Stimulated activated naive CD4-positive, alpha-beta T cell (primary cell): ENCODE measurements at places on chromosomes 2 and 18.

- no peak for DNase-seq
Measured at GRCh38 chr2:60499651-60500265, 53.7 kb downstream of the BCL11A start.

- no peak for DNase-seq
Measured at GRCh38 chr2:152971685-152972084, 253.3 kb downstream of the ARL6IP6 start.

DNA sequence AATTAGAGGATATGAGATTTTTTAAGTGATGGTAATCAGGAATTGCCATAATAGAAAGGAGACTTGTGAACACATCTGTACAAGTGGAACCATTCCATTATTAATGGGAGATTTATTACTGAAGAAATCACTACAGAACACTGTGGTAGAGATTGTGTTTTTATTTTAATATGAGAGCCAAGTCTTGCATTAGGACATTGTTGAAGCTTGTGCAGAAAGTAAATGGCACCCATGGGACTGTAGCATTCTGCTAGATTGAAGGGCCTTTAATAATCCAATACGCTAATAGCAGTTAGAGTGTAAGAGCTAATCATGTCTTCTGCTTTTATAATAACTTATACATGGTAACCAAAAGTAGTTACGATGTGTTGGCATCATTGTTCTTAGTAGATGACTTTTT, 83.6 kb downstream of the VRK2 start:
- DNase-seq = no peak

- DNase-seq = no peak
Measured at GRCh38 chr2:205613970-205614559, 68.2 kb upstream of the NRP2 start.

DNA sequence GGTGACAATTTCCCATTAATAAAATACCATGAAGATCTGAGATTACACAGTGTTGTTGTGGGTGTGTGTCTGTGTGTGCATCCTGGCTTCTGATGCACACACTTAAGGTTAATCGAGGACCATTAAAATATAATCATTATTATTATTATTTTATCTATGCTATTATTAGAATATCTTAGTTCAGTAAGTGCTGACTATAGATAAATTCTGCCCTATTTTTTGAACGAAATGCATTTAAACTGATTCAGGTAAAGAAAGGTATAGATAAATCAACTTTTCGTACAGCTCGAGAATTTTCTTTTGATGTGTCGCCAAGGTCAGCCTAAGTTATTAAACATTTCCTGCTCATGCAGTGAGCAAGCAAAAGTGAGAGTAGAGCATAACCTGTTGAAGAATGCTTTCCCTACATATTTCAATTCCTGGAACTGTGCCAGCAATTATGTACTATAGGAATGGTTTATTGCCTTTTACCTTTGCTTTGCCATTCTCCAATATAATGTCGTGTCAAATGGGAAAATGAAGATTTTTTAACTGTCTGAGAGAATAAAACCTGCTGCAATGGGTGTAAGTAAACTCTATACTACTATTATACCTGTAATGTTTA, 25.8 kb downstream of the KCNJ3 start:
- no peak for DNase-seq

- DNase-seq = no peak
Measured at GRCh38 chr2:9675415-9676351, 44.9 kb upstream of the YWHAQ start.

DNA sequence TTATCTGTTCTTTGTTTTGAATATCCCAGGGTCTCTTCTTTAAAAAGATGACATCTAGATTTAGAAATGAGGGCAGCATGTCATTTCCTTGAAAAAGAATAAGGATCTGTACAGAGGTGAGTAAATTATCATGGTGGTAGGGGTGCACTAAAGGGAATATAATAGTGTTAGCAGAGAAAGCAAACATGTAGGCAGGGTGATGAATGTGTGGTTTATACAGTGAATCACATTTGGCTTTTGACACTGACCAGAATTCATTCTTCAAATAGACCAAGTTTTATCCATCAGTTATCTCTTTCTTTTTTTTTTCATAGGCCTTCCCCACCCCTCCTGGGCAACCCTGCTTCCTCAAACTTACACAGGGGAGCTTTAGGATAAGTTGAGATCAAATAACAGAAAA, 184.5 kb upstream of the LRP1B start:
- DNase-seq = no peak

DNA sequence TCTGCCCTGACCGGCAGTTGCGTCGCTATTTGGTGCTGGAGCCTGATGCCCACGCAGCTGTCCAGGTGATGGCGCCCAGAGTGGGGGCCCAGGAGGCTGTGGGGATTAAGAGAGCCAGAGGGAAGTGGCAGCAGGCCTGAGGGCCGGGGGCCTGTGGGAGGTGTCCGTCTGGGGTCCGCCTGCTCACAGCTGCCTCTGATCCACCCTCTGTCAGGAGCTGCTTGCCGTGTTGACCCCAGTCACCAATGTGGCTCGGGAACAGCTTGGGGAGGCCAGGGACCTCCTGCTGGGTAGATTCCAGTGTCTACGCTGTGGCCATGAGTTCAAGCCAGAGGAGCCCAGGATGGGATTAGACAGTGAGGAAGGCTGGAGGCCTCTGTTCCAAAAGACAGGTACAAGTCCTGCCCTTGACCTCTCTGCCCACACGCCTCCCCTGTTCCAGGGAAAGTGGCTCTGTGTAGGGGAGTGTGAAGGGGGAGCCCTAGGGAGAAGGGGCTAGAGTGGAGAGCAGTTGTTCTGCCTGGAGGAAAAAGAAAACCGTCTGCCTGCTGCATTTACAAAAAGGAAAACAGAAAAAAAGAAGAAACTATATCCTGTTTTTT, 11.6 kb downstream of the STK11IP start:
- no peak for DNase-seq

GRCh38 chr2:48126162-48126561, 219.9 kb upstream of the FBXO11 start:
- DNase-seq = no peak

DNA sequence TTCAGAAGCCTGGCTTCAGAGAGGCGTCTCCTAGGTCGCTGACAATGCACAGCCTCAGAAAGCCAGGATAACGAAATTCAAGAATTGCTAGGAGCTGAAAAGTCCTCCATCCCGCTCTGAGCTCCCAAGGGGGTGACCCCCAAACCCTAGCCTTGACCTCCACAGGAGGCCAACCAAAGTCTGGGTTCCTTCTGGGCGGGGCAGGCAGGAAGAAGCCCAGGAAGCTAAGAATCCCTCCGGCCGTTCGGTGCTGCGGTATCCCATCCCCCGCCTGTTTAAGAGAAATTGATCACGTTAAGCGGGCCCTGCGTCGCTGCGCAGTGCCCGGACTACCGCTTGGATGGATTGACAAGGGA, 2.5 kb upstream of the OSR1 start:
- no peak for DNase-seq

GRCh38 chr2:178807227-178808008, at the start of gene TTN:
TSS of gene TTN (minus strand) at chr2:178807423. CDS start at chr2:178804642, 2,781 bp downstream.
- DNase-seq = no peak

GRCh38 chr2:119179991-119180390, 21.4 kb upstream of the C1QL2 start:
- no peak for DNase-seq

DNA sequence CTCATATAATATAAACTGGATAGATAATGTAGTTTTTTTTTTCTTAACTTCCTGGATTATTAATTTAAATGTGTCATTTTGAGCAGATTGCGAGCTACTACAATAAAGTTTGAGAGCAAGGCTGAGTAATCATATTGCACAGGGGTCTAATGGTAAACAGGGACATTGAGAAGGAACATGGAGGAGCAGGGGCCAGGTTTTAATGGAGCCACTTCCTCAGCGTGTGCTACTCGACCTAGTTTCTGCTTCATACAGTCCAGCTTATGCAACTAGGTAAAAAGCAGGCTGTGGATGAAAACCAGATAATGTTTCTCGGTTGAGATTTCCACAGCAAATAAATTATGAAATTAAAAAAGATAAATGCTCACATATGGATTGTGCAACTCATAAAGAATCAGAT, 1915.7 kb upstream of the CELF4 start:
- DNase-seq = no peak

DNA sequence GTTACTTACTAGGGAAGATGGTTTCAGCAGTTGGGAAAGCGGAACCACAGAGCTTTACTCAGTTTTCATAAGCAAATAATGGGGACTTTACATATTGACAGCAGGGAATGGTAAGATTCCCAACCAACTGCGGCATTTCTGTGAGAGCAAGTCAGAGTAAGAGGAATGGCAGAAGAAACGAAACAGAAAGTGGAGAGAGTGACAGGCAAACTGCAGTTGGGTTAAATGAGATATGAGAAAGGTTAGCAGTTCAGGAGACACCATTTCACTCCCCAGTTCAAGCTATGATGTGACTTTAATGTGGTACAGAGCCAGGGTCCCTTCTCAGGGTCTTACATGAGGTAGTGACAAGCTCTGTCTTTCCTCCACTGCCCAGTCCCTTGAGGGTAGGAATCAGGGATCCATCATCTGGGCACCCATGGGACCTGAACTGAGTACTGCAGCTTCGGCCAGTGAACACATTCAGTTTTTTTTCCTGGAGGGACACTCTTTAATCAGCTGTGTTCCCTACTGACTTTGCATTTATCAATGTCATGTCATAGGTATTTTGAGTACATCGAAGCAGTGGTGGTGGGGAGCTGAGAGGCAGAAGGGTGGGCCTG, 33.0 kb upstream of the GREB1 start:
- DNase-seq = no peak

GRCh38 chr18:47100212-47100831, 50.0 kb downstream of the HDHD2 start:
- peak; percentile 47 for DNase-seq

GRCh38 chr2:121055501-121055900, 229.5 kb downstream of the TFCP2L1 start:
- DNase-seq = no peak

DNA sequence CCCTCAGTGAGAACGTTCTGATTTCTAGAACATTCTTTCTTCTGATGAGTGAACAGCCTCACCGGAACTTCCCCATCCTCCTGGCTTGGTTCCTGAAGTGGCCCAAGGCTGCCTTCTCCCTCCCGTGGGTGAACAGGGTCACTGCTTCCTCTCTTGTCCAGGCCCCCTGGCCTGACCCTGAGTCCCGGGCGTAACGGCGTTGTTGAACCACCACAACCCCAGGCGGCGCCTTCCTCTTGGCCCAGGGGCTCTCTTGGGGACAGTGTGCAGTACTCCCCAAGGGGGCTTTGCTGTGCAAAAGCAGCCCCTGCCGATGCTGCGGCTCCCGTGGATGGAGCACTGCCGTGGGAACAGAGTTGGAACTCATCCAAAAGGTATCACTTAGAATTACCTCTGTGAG, 147.2 kb downstream of the TSN start:
- no peak for DNase-seq

GRCh38 chr2:37324536-37324785, 172 bp downstream of the PRKD3 start:
- DNase-seq = no peak

DNA sequence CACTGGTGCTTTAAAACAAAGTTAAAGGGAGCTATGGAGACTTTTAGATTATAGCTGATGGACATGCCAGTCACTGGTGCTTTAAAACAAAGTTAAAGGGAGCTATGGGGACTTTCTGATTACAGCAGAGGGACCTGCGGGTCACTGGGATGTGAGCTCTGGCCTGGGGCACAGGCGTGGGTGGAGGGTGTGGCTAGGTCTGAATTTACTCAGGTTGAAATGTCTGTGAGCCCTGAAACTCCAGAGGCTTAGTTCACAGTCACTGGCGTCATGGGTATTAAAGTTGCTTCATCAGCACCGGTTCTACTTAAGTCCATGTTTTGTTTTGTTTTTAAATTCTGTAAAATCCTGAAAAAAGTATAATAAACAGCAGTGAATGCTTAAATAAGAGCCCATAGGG, 49.0 kb upstream of the TMEM18 start:
- DNase-seq = no peak

- DNase-seq = no peak
Measured at GRCh38 chr2:127012215-127012614, 94.7 kb downstream of the BIN1 start.

- DNase-seq = no peak
Measured at GRCh38 chr2:220949466-220949865, 622.6 kb downstream of the EPHA4 start.

DNA sequence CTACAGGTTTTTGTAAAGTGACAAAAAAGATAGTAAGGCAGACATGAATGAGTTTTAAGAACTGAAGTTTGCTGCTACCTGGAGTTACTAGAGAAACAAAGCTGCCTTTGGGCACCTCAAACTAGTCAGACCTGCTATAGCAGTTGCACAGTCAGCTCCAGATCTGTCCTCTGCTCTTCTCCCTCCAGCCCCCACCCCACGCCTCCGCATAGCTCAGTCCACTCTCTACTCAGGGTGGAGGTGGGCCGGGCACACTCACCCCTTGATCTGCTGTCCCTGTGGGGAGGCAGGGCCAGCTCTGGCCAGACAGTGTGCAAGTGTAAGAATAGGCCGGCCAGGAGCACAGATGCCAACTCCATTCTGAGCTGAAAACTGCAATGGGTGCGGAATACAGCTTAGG, 4.1 kb downstream of the SERTAD2 start:
- DNase-seq = no peak

DNA sequence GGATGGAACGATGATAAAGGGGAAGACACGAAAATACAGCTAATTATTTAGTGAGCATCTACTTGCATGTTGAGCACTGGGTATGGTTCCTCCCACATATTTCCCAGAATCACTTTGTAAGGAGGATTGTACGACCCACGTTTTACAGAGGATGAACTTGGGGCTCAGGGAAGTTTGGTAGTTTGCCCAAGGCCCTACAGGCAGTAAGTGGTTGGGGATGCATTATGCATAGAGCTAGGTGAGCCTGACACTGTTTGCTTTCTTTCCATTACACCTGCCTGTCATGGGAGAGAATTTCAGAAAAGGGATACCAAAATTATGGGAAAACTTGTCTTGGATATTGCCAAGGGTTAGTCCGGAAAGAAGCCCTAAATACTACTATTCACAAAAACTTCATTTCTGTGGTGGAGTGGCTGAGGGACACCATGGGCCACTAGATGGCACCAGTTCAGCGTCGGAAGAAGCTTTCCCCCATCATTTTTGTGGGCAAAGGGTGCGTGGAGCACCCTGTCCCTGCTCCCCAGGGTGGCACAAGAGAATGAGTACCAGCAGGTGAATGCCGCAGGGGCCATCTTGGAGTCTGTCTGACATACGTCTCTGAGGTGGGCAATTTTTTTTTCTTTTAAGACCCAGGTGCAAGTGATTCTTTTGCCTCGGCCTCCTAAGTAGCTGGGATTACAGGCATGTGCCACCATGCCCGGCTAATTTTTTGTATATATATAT, 23.5 kb upstream of the C18orf32 start:
- DNase-seq = peak; percentile 12

DNA sequence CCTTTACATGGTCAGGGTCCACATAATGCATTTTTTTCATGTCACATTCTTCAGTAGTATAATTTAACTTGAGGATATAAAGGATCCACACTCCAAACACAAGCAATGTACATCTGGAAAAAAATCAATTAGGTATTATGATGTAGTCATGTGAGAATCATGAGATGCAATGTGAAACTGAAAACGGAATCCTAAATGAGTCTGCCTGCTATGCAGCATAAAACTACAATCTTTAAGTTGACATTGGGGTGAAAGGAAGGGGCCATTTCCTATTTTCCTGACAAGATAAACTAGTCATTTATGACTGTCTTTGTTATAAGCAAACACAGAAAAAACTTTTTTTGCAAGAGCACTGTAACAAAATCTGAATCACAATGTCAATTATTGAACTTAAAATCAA, 27.6 kb downstream of the ST3GAL5 start:
- no peak for DNase-seq

GRCh38 chr18:56200381-56200911, 437.9 kb downstream of the TXNL1 start:
- no peak for DNase-seq
